ENCODE measurements at places on chromosomes 12 and 14. TPM values are rescaled to one million over a fixed set of nuclear protein-coding genes. Genes with fewer than 3 reads are reported as not detected.
A peak's percentile ranks its signal among the peaks of the same experiment; 100 is the strongest.

DNA sequence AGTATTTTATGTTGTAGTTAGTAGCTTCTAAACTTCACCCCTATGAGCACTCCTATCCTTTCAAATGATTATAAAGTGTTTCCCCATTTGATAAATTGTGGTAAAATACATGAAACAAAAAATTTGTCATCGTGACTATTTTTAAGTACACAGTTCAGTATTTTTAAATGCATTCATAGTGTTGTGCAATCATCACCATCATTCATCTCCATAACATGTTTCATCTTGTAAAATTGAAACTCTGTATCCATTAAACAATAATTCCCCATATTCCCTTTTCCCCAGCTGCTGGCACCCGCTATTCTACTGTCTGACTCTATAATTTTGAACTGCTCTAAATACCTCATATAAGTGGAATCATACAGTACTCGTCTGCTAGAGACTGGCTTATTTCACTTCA is 52.5 kb downstream of the ATP23 start:
- no peaks in the 10 kb centered on the region for H3K36me3 ChIP-seq
- H3K27ac ChIP-seq = no peak overlapping the region
- H3K27me3 ChIP-seq = no peaks in the 10 kb centered on the region

DNA sequence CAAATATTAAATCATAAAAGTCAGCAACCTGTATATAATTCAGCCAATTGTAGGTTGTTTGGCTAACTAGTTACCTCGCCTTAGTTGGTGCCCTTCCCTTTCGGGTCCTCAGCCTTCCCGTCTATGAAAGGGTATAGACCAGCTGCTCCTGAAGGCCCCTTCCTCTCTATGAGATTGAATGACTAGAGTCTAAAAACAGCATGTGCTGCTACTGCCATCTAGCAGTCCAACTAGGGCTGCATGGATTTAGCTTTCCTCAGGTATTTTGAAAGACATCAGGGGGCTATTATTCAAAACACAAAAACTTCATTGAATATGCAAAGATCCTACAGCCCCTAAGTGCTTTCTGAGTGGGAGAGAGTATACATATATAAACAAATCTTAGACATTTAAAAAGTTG is 37.0 kb upstream of the TMEM263 start:
- peaks cover 7% of the 10 kb centered on the region for H3K27me3 ChIP-seq
- H3K4me3 ChIP-seq = no peak overlapping the region
- DNase-seq = no peak
- H3K36me3 ChIP-seq = no peaks in the 10 kb centered on the region
- no peak overlapping the region for H3K27ac ChIP-seq

DNA sequence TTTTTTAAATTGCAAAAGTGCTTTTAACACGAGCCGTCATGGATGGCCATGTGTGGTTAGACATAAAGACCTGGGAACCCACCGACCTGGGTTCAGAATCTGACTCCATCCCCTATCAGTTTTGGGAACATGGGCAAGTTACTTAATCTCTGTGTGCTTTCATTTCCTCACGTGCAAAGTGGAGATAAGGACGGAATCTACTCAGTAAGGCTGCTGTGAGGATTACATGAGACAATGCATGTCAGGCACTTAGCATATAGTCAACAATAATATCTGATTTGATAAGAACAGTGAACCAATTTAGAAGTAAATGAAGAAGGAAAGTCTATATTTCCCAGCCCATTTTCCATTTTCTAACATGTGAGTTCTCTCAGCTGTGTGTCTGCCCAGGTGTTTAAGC is 235.4 kb downstream of the SUDS3 start:
- no peaks in the 10 kb centered on the region for H3K27me3 ChIP-seq
- H3K36me3 ChIP-seq = no peaks in the 10 kb centered on the region
- no peak overlapping the region for H3K27ac ChIP-seq
- no peak overlapping the region for H3K4me3 ChIP-seq

- no peak for DNase-seq
- no peaks in the 10 kb centered on the region for H3K27me3 ChIP-seq
- no peaks in the 10 kb centered on the region for H3K36me3 ChIP-seq
- no peak overlapping the region for H3K27ac ChIP-seq
- no peak overlapping the region for H3K4me3 ChIP-seq
- H3K4me1 ChIP-seq = no peaks in the 10 kb centered on the region
Measured at GRCh38 chr14:49961270-49962222, 68.7 kb downstream of the ARF6 start.

GRCh38 chr12:54201001-54201794 is 12.4 kb upstream of the SMUG1 start:
- H3K27me3 ChIP-seq = peaks cover 46% of the 10 kb centered on the region
- H3K36me3 ChIP-seq = no peaks in the 10 kb centered on the region
- H3K27ac ChIP-seq = no peak overlapping the region
- DNase-seq = peak; percentile 75

The CNTN1 gene
- total RNA-seq = 12.3 TPM

GRCh38 chr12:62799766-62800406 is 135.1 kb downstream of the PPM1H start:
- H3K27ac ChIP-seq = no peak overlapping the region
- H3K36me3 ChIP-seq = no peaks in the 10 kb centered on the region
- H3K4me1 ChIP-seq = no peaks in the 10 kb centered on the region
- H3K27me3 ChIP-seq = no peaks in the 10 kb centered on the region

- H3K36me3 ChIP-seq = peaks cover 76% of the 10 kb centered on the region
- no peak overlapping the region for H3K4me3 ChIP-seq
- H3K27ac ChIP-seq = no peak overlapping the region
Measured at GRCh38 chr14:104706733-104707607, 17.1 kb upstream of the ADSS1 start.

The INHBE gene
- total RNA-seq = not detected

DNA sequence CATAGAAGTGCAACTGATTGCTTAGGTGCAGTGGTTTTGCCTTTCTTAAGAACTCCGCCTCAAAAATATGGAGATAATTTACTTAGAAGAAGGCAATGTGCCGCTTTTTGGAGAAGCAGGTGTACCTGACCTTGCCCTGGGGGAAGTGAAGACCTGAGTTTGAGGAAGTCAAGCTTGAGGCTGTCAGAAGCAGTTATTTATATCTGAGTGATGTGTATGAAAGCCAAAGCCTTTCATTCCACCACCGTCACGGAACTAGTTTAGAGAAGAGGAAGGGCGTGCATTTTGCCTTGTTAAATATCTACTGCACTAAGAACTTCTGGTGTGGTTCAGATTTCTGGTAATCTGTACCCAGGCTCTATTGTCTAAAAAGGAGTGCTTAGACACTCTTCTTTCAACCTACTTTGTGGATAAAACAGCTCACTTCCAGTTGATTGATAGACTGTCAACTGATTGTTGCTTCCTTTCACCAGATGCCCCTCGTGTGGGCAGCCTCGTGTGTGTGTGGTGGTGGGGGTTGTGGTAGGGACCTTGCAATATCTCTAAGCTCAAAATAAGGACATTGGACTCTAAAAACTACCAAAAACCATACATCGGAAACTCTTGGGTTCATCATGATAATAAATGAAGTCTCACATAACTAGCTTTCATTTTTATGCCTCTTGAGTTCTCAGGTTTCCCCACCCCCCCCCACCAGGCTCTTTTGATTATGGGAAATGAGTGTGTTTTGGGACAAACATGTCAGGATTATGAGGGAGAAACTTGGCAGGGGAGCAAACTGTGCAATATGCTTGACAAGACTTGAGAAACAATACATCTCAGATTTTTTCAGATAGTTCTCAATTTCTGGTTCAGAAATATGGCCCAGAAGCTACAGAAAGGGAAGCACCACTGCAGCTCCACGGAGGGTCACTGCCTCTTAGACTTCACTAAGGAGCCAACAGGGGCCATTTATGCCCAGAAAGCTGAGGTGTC is 78.6 kb downstream of the ARF6 start:
- peaks cover 52% of the 10 kb centered on the region for H3K4me1 ChIP-seq
- H3K36me3 ChIP-seq = no peaks in the 10 kb centered on the region
- peak overlapping the region; percentile 84 for H3K27ac ChIP-seq
- DNase-seq = no peak
- H3K27me3 ChIP-seq = no peaks in the 10 kb centered on the region

DNA sequence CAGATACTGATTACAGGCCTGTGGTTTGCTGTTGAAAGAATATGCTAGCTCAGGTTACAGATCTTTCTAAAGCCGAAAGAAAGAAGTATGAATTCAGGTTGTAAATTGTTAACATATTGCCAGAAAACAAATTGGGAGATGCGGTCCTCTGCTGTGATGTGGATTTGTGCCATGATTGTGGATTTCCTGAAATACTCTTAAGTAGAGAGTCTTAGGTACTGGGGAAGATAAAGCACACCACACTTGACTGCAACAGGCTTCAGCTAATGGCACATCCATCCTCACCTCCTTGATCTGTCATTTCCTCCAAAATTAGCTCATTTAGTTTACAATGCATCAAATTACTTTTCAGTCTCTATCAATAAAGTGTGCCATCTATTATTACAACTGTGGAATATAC is 279.2 kb downstream of the SYT1 start:
- no peak overlapping the region for H3K4me3 ChIP-seq
- no peaks in the 10 kb centered on the region for H3K4me1 ChIP-seq
- H3K27ac ChIP-seq = no peak overlapping the region
- no peak for DNase-seq

- peak; percentile 88 for DNase-seq
- peaks cover 28% of the 10 kb centered on the region for H3K4me1 ChIP-seq
- no peaks in the 10 kb centered on the region for H3K27me3 ChIP-seq
- no peaks in the 10 kb centered on the region for H3K36me3 ChIP-seq
- no peak within 1 kb of the TSS for H3K27ac ChIP-seq
- H3K4me3 ChIP-seq = peak within 1 kb of the TSS; percentile 44
Measured at GRCh38 chr12:4562034-4562657, at the start of gene DYRK4. TSS of gene DYRK4 (plus strand) at chr12:4562208. CDS start at chr12:4562246, 38 bp downstream.

The IFNG-AS1 gene
- total RNA-seq = not detected

The MYO1H gene
- total RNA-seq = 0.30 TPM

The TRPV4 gene
- 7.7 TPM for total RNA-seq

The LRRC10 gene
- not detected for total RNA-seq

GRCh38 chr14:39374851-39375250 is 57.4 kb downstream of the FBXO33 start:
- no peak overlapping the region for H3K27ac ChIP-seq
- no peak overlapping the region for H3K4me3 ChIP-seq
- no peaks in the 10 kb centered on the region for H3K27me3 ChIP-seq
- peaks cover 6% of the 10 kb centered on the region for H3K36me3 ChIP-seq
- DNase-seq = no peak
- no peaks in the 10 kb centered on the region for H3K4me1 ChIP-seq

The LMO3 gene
- 127 TPM for total RNA-seq

- H3K27ac ChIP-seq = no peak overlapping the region
- H3K4me1 ChIP-seq = no peaks in the 10 kb centered on the region
- H3K36me3 ChIP-seq = no peaks in the 10 kb centered on the region
- DNase-seq = no peak
- H3K27me3 ChIP-seq = no peaks in the 10 kb centered on the region
Measured at GRCh38 chr12:67096533-67097318, 172.4 kb upstream of the CAND1 start.

DNA sequence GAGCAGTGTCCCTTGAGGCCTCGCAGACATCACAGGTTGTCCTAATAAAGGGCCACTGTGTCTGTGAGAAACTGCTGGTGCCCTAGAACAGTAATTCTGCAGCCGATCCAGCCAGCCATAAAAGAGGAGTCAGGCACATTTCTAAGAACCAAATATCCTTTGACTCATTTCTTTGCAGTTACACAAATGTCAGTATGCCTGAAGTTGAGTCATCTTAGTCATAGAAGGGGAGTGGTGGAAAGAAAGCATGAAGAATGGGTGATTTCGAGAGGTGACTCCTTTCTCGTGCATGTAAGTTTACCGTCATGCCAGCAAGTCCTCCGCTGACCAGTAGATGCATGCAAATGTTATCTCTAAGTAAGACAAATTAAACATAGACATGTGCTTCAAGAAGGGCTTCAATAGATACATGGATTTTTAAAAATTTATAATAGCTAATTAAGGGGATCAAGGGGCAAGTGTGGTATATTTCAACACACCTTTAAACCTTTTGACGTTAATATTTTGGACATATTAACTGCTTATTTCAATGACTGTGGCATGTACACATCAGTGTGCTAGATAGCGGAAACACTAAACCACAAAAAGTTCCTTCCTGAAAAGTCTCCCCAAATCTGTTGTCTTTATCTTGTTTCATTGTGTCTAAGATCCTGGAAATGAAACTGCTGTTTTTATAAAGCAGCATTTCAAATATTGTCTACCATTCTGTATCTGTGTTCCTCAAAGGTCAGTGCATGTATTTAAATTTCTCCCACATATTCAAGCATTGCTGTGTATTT is 497.4 kb downstream of the NPAS3 start:
- H3K36me3 ChIP-seq = no peaks in the 10 kb centered on the region
- no peak for DNase-seq
- no peak overlapping the region for H3K4me3 ChIP-seq
- no peaks in the 10 kb centered on the region for H3K4me1 ChIP-seq
- H3K27me3 ChIP-seq = no peaks in the 10 kb centered on the region

GRCh38 chr14:102239231-102239630 is 65.7 kb downstream of the MOK start:
- H3K4me1 ChIP-seq = peaks cover 6% of the 10 kb centered on the region
- no peaks in the 10 kb centered on the region for H3K27me3 ChIP-seq
- no peak for DNase-seq
- H3K4me3 ChIP-seq = no peak overlapping the region
- no peak overlapping the region for H3K27ac ChIP-seq

The HNF1A gene
- 0.24 TPM for total RNA-seq

- no peak overlapping the region for H3K27ac ChIP-seq
- no peak for DNase-seq
- H3K4me1 ChIP-seq = no peaks in the 10 kb centered on the region
Measured at GRCh38 chr14:73258076-73258475, 20.8 kb downstream of the PAPLN start.

DNA sequence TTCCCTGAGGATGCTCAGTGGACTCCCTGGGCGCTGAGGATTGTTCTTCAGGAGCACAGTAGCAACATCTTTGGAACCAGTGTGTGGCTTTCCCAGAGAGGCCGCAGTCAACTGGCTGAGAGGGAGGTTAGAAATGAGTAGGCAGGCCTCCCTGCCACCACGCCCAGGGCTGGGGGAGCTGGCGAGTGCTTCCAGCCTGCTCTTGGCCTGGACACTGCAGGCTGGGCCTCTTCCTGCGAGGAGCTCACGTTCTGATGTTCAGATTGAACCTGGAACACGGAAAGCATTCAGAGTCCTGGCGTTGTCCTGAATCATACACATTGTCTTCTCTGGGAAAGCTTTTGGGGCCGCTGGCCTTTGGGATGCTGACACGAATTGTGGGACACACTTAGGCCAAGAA is 15.6 kb downstream of the TSPAN9 start:
- H3K36me3 ChIP-seq = no peaks in the 10 kb centered on the region
- no peak overlapping the region for H3K27ac ChIP-seq
- no peak overlapping the region for H3K4me3 ChIP-seq
- no peaks in the 10 kb centered on the region for H3K27me3 ChIP-seq
- peaks cover 29% of the 10 kb centered on the region for H3K4me1 ChIP-seq

The NOVA1 gene
- 3.4 TPM for total RNA-seq

DNA sequence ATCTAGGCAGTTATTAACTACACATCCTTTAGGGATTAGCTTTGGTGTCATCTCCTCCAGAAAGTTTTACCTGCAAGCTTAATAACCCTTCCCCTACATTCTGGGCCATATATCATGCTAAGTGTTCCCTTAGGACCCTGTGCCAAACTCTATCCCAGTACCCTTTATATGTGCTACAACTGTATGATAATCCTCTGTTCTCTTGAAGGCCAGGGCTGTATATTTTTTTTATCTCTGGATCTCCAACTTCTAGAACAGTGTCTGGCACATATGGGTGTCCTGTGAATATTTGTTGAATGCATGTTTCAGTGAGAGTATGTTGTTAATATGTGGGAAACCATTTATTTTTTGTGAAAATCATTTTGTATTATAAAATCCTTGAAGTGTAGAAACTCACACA is 106.7 kb downstream of the PPM1A start:
- no peaks in the 10 kb centered on the region for H3K27me3 ChIP-seq
- no peaks in the 10 kb centered on the region for H3K4me1 ChIP-seq
- H3K27ac ChIP-seq = no peak overlapping the region
- no peak for DNase-seq
- no peak overlapping the region for H3K4me3 ChIP-seq

Measured in lower lobe of right lung (tissue), 2 donors.